Stimulated activated CD4-positive, alpha-beta T cell treated with anti-CD3 and anti-CD28 coated beads, Interleukin-12 subunit alpha, Interleukin-12 subunit beta, amount 100 ng/mL, for 24 hours (primary cell): ENCODE measurements at places on chromosomes 12 and 14.

GRCh38 chr12:627863-628741, 35.1 kb downstream of the NINJ2 start:
- no peak for DNase-seq

GRCh38 chr12:123180171-123180570, 29.3 kb upstream of the PITPNM2 start:
- no peak for DNase-seq

- DNase-seq = no peak
These were observed 463.4 kb downstream of the SLC16A7 start for GRCh38 chr12:60059180-60059579.

- no peak for DNase-seq
These were observed 25.9 kb downstream of the GPHB5 start for GRCh38 chr14:63292805-63293204.

DNA sequence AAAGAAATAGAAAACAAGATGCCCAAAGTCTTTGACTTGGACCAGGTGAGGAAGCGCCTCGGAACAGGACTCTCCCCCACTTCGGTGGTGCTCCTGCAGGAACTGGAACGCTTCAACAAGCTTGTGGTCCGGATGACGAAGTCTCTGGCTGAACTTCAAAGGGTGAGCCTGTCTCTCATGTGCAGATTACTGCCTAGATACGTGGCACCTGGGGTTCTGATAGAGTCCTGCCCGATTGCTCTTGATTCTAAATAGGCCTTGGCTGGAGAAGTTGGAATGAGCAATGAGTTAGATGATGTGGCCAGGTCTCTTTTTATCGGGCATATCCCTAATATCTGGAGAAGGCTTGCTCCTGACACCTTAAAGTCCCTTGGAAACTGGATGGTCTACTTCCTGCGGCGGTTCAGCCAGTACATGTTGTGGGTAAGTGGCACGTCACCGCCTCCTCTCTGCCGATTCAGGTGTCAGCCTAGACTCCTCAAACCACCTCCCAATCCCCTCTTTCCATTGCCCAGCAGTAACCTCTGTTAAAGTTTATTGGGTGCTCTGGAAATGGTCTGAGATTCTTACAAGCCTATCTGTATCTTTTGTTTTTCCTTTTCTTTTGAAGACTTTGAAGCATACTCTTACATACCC, 40.8 kb downstream of the CCDC92 start:
- DNase-seq = no peak

- no peak for DNase-seq
These were observed 27.2 kb downstream of the FBXO34 start for GRCh38 chr14:55298500-55298822.

GRCh38 chr12:73017981-73018380, 745.8 kb downstream of the TRHDE start:
- DNase-seq = no peak

GRCh38 chr14:76705214-76705613, 56.1 kb upstream of the VASH1 start:
- DNase-seq = no peak

DNA sequence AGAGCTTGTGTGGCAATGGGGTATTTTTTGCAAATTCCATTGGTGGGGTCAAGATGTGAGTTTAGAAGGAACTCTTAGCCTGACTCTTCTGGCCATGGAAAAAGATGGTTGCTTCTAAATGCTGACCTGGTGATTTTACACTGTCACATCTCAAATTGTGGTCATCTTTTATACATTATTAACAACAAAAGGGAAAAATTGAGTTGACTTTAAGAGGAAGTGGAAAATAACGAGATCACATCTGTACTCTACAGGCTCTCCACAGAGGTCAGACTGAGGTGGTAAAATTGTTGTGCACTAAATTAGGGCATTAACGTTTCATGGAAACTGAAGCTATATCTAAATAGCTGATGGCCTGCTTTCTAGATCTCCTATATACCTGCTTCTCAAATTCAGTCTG, 44.7 kb downstream of the PTPN11 start:
- no peak for DNase-seq

- peak; percentile 47 for DNase-seq
These were observed 66.7 kb downstream of the CCDC88C start for GRCh38 chr14:91350813-91351511.

DNA sequence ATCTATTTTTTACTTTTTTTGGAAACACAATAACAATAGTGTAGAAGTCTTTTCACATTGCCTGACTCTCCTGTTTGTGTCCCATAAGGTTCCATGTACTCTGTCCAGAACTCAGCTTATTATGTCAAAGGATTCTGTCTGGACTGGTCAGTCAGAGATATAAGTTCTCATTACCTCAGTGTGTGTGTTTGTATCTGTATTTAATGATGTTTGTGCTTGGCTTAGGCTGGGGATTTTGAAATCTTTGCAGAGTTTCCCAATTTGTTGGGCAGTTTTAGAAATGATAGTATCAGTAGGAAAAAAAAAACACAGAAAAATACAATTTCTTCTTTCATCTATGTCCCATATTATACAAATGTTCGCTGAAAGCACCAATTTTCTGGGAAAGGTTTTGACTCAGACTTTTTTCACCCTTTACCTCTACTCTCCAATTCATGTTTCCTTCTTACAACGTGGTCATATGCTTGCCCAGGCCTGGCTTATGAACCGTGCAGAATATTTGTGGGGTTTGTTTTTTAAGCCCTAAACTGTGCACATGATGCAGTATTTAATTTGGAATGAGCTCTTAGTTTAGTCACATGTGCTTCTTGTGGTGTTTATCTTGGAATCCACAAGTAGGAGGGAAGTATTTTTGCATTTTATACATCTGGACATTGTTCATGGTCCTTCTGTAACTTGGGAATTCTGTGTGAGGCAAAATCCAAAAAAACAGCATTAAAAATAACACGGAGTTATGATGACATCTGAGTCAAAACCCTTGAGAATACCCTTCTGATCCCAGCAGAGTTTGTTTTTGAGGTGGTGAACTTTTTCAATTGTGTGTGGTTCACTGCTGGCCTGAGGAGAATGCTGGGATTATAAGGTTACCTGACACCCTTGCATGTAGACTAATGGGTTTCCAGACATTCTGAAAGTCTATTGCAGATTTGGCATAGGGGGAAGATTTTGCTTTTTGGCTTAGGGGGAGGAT, 121.2 kb downstream of the RAD51B start:
- DNase-seq = no peak

DNA sequence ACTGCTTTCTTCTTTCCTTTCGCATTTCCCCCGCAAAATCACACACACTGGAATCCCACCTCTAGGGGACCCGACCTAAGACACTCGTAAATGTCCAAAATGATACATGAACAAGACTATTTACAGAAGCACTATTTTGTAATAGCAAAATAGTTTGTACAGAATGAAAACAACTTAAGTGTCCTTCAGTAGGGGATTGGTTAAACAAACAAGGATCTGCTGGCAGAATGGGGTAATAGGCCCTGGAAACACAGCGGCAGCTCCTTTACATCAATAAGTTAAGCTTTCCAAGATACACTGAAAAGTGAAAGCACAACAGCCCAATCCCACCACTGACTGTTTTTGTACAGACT, 48.8 kb downstream of the LTBP2 start:
- no peak for DNase-seq

GRCh38 chr14:30180219-30180618, 252.6 kb upstream of the PRKD1 start:
- DNase-seq = no peak

GRCh38 chr12:94666158-94666557, 15.8 kb upstream of the TMCC3 start:
- DNase-seq = no peak

DNA sequence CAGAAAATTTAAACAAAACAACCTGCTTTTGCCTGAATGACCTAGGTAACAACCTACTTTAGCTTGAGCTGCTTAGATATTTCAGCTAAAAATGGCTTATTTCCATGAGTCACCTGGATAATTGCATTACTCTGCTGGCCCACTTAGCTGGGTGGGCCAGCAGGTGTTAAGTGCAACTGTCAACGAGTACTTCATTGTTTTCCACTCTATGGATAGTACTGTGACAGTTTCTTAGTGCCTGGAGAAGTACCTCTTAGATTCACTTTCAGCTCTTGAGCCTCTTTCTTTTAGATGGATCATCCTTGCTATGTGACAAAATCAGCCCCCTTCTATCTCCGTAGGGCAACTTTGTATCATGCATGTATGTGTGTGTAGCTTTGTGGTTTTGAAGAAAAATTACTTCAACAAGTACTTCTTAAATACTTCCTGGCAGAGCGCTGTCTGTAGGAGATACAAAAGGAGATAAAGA, 368.2 kb upstream of the ATP2B1 start:
- no peak for DNase-seq

- DNase-seq = no peak
These were observed 75.8 kb downstream of the PELI2 start for GRCh38 chr14:56194042-56194441.

- DNase-seq = no peak
These were observed 114.2 kb downstream of the TTC6 start for GRCh38 chr14:37709419-37710195.

DNA sequence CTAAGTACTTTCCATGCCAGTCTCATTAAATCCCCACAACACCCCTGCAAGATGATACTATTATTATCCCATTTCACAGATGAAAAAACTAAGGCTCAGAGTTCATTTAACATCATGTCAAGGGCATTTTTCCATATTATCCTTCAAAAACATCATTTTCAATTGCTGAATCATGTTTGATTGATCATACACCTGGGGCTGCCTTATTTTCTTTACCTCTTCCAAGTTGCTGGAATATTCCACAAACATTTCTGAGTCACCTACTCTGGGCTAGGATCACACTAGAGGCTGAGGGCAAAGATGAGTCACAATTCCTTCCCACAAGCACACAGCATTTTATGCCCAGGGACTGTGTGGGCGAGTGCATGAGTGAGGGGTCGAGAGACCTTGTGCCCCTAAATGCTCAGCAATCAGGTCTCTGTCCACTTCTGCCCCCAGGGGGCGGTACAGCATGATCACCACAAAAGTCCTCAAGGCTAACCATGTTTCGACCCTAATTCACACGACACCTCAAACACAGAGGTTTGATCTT, 14.1 kb upstream of the TMEM119 start:
- DNase-seq = no peak

DNA sequence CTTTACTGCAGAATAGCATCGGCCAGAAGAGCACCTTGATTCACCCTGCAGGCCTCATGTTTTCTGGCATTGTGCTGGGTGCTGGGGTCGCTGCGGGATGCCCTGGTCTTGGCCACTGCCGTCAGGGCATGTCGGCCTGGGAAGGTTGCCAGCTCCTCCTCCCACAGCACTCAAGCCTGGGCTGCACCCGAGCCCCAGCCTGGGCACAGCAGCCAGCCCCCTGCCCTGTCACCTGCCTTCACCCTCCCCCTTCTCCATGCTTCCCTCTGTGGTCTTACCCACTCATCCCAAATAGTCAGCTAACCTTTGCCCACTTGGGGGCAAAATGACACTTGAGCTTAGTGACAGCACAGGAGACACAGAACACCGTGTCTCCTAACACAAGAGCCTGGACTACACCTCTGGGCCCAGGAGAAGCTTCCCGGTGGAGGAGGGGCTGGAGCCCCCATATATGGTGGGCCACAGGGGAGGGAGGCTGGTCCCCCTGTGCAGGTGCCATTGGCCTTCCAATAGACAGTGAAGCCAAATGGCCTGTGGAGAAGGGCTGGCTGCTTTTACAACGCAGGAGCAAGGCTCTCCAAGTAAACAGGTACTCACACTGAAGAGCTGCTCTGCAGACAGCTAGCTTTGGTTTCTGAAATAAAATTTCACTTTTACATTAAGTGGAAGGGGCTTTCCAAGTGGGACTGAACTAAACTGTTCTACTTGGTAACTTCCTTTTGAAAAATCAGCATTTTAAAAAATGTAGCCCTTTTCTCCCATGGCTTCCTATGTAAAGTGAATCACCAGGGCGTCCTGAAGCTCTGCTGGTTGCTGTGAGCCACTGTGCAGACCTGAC, 51.2 kb upstream of the AMN start:
- DNase-seq = no peak

- no peak for DNase-seq
These were observed 362.2 kb downstream of the CACNA1C start for GRCh38 chr12:2414810-2415567.

GRCh38 chr14:37819155-37820015, 224.0 kb downstream of the TTC6 start:
- no peak for DNase-seq

- DNase-seq = no peak
These were observed 326.1 kb downstream of the FSCB start for GRCh38 chr14:44180975-44181374.

DNA sequence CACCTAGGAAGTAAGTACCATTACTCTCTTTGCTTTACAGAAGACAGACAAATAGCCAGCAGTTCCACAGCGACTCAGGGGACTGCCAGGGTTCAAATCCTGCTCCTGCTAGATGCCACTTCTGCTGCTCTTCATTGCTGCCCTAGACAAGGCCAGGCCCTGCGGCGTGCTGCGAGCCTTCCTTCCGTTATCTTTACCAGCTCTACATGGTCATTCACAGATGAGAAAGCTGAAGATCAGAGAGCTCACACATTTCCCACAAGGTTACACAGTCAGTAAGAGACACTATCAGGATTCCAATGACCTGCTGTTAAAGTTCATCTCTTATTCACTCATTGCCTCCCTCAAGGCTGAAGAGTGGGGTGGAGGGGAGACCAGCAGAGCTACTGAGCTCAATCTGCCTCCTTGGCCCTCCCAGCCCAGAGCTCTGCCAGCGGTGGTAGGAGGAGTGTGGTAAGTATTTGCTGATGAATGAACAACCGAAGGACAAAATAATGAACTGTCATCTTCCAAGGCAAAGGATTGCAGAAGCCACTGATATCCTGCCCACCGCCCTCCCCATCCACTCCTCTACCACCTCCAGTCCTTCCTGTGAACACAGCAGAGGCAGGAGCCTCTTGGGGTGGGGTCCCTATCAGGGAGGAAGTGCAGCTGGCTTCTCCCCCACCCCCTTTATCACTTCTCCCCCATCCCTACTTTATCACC, 14.6 kb upstream of the HDAC7 start:
- no peak for DNase-seq

DNA sequence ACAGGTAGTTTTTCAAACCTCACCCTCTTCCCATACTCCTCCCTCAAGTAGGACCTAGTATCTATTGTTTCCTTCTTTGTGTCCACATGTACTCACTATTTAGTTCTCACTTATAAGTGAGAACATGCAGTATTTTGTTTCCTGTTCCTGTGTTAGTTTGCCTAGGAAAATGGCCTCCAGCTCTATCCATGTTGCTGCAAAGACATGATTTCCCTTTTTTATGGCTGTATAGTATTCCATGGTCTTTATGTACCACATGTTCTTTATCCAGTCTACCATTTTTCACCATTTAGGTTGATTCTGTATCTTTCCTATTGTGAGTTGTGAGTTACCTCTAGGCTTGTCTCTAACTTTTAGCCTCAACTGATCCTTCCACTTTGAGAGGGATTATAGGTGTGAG, 310.7 kb downstream of the PRKD1 start:
- DNase-seq = no peak

- DNase-seq = no peak
These were observed 12.7 kb upstream of the SLC2A3 start for GRCh38 chr12:7948589-7949260.

GRCh38 chr12:132456944-132457495, 32.9 kb upstream of the FBRSL1 start:
- DNase-seq = no peak
